ENCODE measurements at places on chromosomes 13 and 19.
A peak's percentile ranks its signal among the peaks of the same experiment; 100 is the strongest.

DNA sequence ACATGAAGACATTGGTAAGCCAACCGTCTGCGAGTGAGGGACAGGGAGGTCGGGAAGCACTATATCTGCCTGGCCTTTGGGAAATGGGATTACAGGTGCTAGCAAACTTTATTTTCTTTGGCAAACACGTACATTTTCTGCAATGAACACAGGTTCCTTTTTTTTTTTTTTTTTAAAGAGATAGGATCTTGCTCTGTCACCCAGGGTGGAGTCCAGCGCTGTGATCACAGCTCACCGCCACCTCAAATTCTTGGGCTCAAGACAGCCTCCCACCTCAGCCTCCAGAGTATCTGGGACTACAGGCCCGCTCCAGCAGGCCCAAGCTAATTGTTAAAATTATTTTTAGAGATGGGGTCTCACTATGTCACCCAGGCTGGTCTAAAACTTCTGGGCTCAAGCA is 24.2 kb downstream of the ELAVL1 start:
- no peak for ATAC-seq

GRCh38 chr13:61900033-61900432 is 484.4 kb upstream of the PCDH20 start:
- no peak for ATAC-seq

GRCh38 chr19:4580961-4581665 is 21.6 kb upstream of the SEMA6B start:
- ATAC-seq, result no peak

- peak; percentile 69 for ATAC-seq
These were observed 332.2 kb downstream of the MYO16 start for GRCh38 chr13:108961542-108962125.

DNA sequence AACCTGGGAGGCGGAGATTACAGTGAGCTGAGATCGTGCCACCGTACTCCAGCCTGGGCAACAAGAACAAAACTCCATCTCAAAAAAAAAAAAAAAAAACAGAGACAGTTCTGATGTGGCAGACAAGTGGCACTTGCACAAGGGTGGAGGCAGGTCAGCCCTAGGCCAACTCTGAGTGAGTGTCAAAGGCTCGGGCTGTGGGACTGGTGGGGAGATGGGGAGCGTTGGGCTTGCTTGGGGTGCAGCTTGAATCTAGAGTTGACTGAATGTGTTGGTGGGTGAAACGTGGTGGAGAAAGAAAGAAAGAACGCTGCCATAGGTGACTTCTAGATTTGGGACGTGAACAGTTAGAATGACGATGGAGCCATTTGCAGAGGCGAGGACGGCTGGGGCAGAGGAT is 121.3 kb upstream of the SPACA7 start:
- no peak for ATAC-seq

- ATAC-seq, result no peak
These were observed 55.1 kb downstream of the LMO7 start for GRCh38 chr13:75691183-75691582.

GRCh38 chr19:5369962-5370367 is 29.4 kb upstream of the PTPRS start:
- peak; percentile 76 for ATAC-seq

- no peak for ATAC-seq
These were observed 1201.3 kb downstream of the EFNB2 start for GRCh38 chr13:105334211-105334610.

- ATAC-seq, result no peak
These were observed 141.6 kb upstream of the SOX1 start for GRCh38 chr13:111925146-111925875.

- ATAC-seq, result no peak
These were observed 15.4 kb downstream of the CBARP start for GRCh38 chr19:1222394-1222793.

GRCh38 chr13:114071410-114071809 is 61.0 kb downstream of the RASA3 start:
- no peak for ATAC-seq

GRCh38 chr13:77878190-77878589 is 40.4 kb downstream of the EDNRB start:
- ATAC-seq, result no peak

- ATAC-seq, result no peak
These were observed 12.4 kb upstream of the ELAVL1 start for GRCh38 chr19:8017808-8018207.

DNA sequence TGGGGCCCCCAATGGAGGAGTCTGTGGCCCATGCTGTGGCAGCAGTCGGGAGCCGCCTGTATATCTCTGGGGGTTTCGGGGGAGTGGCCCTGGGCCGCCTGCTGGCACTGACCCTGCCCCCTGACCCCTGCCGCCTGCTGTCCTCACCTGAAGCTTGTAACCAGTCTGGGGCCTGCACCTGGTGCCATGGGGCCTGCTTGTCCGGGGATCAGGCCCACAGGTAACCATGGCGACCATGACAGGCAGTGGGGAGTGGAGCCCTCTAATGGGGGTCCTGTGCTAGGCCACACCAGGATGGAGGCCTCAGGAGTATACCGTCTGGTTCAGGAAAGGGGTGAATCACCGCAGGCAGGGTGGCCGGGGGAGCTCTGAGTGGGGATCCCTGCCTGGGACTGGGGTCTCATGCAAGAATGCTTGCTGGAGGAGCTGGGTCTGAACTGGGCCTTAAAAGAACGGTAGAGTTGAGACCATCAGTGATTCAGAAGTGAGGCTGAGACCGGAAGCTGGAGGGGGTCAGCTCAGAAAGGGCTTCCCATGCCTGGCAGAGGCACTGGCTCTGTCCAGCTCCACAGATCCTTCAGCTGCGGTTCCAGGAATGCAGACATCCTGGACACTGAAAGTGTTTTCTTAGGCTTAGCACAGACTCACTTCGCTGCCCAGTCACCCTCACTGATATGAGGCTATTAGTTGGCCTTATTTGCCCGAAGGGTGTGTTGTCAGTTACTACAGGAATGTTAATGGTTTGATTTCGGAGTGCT is 29.1 kb downstream of the CNFN start:
- no peak for ATAC-seq

GRCh38 chr13:43761616-43762315 is 25.0 kb downstream of the ENOX1 start:
- no peak for ATAC-seq

DNA sequence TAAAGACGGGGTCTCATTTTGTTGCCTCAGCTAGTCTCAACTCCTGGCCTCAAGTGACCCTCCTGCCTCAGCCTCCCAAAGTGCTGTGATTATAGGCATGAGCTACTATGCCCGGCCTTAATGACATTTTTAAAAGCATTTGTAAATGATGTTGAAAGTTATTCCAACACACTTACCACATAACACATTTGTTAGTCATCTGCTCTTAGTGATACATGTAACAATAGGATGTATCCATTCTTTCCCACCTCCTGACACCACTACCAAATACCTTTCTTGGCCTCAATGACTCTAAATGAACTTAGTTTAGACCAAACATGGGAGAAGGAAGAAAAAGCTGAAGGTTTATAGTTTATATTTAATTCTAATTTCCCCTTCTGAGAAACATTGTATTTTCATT is 59.8 kb upstream of the MEDAG start:
- no peak for ATAC-seq

DNA sequence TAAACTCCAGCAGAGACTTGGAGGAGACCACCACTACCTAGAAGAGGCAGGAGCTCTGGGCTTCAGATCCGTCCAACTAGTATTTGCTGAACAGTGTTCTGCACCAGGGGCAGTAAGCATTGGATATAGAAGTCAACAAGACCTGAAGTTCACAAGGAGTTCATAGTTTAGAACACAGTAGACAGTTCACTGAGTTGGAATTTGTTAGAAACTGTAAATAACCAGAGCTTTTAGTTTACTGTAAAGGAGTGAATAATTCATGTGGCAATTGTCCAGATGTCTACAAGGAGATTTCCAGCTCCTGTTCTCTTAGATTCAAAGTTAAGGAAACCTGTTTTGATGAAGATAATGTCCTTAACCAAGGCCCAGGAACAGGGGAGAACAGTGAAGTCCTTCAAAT is 128.9 kb downstream of the COG6 start:
- ATAC-seq, result no peak

DNA sequence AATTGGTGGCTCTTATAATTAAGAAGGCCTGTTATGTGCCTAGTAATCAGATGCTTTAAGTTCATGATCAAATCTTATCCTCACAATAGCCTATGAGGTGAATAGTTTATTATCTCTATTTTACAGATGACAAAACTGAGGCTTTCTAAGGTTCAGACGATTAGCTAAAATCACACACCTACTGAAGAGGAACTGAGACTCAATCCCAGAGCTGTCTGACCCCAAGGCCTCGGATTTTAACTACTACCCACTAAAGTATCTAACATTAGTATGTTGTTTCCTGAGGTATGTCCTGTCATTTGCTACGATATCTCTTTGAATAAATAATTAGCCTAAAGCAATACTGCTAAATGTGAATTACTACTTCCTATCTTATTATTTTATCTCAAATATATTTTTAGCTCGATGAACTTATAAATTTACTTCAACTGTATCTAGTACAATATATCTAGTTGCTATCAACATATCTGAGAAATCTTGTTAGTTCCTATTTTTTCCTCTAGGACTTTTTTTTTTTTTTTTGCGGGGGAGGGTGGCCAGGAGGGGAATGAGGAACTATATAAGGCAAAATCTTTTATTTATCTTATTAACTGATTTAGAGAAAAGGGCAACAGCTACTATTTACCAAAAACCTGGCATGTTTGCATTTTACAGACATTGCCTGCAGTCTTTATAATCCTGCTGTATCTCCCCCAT is 118.5 kb downstream of the ABCC4 start:
- ATAC-seq, result no peak

DNA sequence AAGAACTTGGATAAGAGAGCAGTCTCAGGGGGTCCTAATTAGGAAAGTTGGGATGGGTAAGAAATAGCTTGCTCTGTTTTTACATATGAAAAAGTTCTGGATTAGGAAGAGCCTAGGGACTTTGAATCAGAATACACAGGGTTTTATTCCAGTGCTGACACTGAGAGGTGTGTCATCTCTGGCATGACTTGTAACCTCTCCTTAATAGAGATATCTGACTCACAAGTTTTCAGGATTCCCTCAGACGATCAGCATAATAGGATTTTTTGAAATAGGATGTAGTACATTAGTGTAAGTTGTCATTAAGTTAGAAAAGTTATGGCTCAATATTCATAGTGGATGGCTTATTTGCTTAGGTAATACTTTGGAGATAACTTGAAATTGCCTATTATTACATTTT is 555.2 kb upstream of the MIR17HG start:
- no peak for ATAC-seq

- no peak for ATAC-seq
These were observed 800.7 kb upstream of the SLITRK5 start for GRCh38 chr13:86870444-86870843.

DNA sequence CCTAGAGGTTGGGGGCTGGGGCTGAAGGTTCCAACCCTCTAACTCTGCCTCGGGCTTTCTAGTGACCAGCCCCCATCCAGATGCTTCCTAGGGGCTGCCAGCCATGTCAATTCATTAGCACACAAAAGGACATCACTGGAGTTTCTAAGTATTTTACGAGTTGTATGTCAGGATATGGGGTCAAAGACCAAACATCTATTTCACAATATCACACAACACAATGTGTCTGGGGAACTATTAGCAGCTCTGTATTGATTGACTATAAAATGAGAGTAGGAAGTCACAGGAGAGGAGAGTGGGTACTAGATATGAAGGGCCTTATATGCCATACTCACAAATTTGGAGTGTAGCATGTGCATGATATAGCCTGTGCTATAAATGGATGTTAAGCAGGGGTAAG is 42.1 kb downstream of the LPAR6 start:
- ATAC-seq, result no peak

DNA sequence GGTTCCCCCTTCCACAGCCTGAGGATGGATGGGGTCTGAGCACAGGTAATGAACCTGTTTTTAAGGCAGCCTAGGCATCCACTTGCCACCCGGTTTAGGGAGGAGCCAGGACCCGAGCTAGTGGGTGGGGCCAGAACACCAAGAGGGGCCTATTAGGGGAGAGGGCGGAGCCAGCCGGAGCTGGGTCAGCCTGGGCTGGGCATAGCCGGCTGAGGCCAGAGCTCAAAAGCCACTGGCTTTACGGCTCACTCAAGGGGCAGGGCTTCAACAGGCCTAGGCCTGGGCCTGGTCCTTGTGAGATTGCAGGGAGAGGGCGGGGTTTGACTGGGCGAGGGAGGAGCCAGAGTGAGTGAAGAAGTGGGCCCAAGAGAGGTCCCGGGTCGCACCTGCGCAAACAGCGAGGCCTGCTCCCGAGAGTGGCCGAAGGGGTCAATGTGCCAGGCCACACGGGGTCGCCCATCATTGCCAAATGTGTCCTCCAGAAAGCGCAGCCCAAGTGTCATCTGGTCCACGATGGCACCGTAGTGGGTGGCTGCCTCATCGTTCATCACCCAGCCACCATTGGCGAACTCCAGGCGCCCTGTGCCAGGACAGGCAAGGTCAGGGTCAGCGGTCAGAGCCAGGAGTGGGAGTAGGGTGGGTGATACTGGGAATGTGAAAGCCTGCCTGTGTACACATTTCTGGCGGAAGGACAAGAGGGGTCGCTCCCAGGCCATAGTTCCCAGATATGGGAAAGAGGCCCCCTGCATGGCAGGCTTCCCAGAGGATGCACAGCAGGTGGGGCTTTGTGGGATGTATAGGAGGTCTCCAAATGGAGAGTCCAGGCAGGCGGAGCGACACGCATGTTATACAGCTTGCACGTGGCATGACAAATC is 1.9 kb downstream of the MAN2B1 start:
- ATAC-seq, result no peak

- ATAC-seq, result no peak
These were observed 60.5 kb downstream of the CCNE1 start for GRCh38 chr19:29872224-29872731.

DNA sequence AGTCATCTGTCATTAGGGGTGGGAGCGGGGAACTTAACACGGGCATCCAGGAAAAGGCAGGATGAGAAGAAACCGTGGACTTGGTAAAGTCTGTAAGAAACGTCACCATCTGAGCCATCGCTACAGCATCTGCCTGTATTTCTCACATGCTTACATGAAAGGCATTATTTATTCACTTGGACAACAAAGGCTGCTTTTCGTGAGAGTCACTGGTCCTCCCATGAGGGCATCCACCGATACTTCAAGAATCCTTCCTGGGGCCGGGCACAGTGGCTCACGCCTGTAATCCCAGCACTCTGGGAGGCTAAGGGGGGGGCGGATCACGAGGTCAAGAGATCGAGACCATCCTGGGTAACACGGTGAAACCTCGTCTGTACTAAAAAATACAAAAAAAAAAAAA is 16.1 kb downstream of the ZNF446 start:
- no peak for ATAC-seq

GRCh38 chr13:101982903-101983302 is 418.9 kb downstream of the FGF14 start:
- no peak for ATAC-seq
